ENCODE measurements at places on chromosomes 5 and 9.

DNA sequence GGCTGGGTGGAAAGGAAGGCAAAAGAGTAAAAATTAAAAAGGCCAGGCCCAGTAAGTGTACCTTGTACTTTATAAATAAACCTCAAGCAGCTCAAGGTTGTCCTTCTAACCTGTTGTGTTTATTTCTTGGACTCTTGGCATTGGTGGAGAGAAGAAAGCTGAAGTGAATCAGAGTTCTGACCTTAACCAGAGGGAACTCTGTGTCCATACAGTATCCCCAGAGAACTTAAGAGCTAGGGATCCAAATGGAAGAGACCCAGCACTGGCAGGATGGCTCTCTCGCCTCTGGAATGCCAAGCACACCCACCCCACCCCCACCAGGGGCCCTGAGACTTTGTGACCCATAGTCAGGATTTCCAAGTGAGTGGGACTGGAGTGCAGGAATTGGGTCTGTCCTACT is 14.2 kb downstream of the NUDT2 start:
- no peak for DNase-seq

GRCh38 chr9:68643901-68644809 is 60.9 kb upstream of the PIP5K1B start:
- DNase-seq, result no peak

GRCh38 chr5:371811-372555 is 50.5 kb downstream of the AHRR start:
- no peak for DNase-seq

GRCh38 chr9:21904371-21904770 is 89.8 kb downstream of the CDKN2A start:
- no peak for DNase-seq

DNA sequence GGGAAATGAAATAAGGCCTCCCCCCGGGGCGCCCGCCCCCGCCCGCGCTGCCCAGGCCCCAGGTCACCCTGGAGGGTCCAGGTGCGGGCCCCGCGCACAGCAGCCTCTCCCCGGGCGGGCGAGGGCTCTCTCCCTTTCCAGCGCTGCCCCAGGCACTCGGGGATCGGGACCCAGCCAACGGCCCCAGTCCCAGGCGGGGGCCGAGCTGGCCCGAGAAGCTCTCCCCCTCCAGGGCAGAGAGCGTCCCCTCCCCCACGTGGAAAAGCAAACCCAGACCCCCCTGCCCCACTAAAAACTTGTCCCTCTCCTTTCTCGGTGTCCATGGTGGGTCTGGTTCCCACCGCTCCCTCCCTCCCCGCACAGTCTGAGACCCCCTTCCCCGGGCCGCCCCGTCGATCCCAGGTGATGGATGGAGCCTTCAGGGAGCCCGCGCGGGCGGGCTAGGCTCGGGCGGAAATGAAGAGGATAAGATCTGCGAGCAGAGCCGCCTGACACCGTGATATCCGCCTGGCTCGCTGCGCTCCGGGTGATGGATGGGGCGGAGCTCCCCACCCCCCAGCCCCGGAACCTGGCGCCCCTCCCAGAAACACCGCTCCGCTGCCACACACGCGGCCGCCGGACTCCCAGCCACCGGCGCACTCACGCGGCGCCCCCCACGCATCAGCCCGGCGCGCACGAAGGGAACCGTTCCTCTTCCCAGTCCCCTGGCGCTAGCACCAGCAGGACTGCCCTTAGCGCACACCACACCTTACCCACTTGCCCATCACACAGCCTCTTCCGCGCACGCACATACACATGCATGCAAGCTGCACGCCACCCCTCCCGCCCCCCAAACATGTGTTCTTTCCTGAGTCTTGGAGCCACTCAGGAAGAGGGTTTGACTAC is 81.7 kb upstream of the ZBTB43 start:
- no peak for DNase-seq

GRCh38 chr9:7117676-7118561 is 360.1 kb downstream of the KDM4C start:
- DNase-seq, result no peak

- DNase-seq, result no peak
These were observed 93.0 kb upstream of the ZNF608 start for GRCh38 chr5:124839371-124839998.

- DNase-seq, result no peak
These were observed 80.8 kb downstream of the SNCAIP start for GRCh38 chr5:122392824-122393223.

GRCh38 chr5:68343421-68343826 is 127.9 kb downstream of the PIK3R1 start:
- no peak for DNase-seq
